ENCODE measurements at places on chromosomes 2 and 18.
A peak's percentile ranks its signal among the peaks of the same experiment; 100 is the strongest.

DNA sequence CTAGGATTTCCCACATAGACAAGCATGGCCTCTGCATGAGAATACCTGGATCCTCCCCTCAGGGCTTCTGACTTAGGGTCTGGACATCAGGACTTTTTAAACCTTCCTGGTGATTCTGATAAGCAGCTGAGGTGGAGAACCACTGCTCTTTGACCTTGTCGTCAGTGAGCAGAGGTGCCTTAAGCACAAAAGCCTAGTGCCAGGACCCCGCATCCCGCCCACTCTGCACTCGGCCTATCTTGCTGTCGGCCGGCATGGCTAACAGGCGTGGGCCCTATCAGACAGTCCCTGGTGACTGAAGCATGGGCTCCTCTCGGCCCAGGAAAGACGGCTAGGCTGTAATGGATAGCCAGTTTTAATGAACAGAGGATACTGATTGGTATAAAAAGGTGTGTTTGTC, 6.2 kb downstream of the ANKRD23 start:
- no peak for DNase-seq

DNA sequence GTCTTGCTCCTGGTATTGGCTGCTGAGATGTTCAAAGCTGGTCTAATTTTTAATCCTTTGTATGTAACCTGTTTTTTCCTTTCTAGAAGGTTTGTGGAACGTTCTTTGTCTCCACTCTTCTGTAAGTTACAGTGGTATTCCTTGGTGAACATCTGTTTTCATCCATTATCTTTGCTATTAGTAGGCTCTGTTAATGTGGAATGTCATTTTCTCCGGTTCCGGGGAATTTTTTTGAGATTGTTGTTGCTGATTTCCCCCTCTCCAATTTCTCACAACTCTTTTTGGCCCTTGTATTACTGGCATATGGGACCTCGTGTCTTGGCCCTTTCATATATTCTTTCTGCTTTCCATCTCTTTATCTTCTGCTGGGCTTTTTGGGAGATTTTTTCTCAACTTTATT, 63.4 kb downstream of the LCLAT1 start:
- DNase-seq = no peak

- no peak for DNase-seq
These were observed 22.4 kb downstream of the HRH4 start for GRCh38 chr18:24482821-24483220.

GRCh38 chr2:73685764-73686438, 43.7 kb upstream of the NAT8 start:
- no peak for DNase-seq

DNA sequence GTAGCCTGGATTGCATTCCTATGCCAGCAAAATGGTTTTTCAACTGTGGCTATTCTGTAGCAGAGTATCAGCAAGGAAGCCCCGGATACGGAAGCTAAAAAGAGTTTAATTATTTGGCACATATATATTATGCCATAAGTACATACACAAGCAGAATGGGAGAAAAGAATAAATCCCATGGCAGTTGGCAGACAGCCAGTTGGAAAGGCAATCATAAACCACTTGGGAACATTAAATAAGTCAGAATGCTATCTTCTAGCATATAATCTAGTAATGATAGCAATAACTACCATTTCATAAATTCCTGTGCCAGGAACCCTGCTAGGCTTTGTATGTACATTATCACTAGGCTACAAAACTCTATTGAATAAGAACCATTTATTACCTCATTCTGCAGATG, 26.0 kb downstream of the GALNT5 start:
- DNase-seq = no peak

GRCh38 chr18:21702602-21703001, 2.0 kb downstream of the ABHD3 start:
- no peak for DNase-seq

DNA sequence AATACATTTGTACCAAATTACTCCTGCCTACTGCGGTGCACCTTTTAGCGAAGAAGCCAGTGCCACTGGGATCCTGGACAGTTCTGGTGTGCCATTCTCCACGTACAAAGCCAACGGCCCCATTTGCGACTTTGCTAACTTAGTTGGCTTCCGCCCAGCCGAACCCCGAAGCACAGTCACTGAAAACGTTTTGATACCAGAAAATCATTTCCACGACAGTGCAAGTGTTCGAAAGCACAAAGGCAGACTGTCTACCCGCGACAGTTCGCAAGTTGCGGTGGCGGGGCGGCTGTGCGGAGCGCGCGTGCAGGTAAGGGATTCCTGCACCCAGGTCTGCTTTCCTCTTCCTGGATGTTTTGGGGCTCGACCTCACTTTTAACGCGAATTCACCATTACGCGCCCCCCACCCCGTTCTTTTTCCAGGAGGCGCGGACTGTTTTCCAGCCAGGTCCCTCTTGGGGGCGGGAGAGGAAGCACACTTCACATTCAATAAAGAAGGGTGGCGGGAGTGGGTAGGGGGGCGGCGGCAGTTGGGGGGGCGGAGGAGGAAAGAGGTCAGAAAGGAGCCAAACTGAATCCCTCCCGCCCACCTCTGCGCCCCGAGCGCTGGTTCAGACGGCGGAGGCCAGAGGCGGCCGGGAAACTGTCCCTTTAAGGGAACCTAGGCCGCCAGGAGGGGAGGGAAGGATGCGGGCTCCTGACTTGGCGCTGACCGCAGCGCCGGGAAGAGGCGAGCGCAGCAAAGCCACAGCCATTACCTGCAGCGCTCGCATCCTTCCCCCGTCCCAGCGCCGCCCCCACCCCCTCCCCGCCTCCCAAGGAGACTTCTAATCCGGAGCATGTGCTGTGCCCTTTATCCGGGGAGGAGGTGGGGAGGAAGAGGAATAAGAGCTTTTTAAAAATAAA, 107.4 kb upstream of the KCTD1 start:
- no peak for DNase-seq

DNA sequence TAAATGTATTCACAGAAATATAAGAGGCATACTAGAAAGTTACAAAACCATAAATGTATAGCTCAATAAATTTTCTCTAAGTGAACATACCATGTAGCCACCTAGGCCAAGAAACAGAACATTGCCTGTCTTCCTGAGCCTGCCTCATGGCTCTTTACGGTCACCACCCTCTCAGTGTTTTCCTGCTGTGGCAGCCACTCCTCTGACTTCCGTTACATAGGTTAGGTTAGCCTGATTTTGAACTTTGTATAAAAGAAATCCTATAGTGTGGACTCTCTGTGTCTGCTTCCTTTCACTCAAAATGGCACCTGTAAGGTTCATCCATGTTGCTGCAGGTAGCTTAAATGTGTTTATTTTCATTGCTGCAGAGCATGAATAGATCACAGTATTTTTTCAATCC, 11.6 kb upstream of the ST3GAL5 start:
- DNase-seq = no peak

DNA sequence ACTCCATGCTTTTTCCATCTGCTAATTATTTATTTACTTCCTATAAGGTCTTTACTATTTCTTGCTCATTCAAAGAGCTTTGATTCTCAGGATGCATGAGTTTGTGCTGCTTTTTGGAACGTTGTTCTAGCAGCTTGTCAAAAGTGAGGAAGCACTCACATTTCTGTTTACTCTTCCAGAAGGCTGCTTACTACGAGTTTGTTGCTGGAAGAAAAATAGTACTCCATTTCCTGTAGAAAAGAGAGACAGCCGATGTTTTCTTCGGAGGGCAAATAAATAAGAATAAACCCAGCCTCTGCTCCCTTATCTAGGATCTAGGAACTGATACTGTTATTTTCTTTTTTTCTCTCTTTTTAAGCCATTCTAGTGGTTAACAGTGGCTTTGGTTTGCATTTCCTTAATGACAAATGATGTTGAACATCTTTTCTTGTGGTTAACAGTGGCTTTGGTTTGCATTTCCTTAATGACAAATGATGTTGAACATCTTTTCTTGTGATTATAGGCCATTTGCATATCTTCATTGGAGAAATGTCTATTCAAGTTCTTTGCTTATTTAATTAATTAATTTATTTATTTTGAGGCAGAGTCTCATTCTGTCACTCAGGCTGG, 20.5 kb downstream of the CYP27A1 start:
- DNase-seq = no peak

- DNase-seq = no peak
These were observed 754.2 kb upstream of the ID2 start for GRCh38 chr2:7927691-7928090.

DNA sequence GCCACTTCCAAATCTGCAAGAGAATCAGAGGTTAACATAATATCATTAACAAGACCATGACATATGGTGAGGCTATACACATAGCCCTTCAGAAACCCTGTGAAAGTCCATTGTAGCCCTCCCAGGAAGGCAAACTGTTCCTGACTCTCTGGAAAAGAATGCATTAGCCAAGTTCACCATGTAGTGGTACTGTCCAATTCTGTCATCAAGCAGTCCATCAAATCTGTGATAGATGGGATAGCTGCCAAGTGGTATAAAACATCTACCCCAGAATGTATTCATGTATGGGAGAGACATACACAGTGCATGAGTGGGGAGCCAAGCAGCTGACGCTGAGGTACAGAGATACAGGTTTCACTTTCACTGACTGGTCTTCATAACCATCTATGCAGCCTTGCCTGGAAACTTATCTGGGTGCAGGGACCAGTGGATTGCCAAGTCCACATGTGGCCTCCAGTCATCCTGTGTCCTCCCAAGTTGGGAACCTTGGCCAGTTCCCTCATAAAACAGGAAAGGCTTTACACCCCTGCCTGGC, 281.1 kb downstream of the MBD2 start:
- DNase-seq = no peak

- DNase-seq = no peak
These were observed 303.9 kb upstream of the DLGAP1 start for GRCh38 chr18:4758980-4759379.

GRCh38 chr2:23548143-23548769, 163.3 kb downstream of the KLHL29 start:
- DNase-seq = no peak

DNA sequence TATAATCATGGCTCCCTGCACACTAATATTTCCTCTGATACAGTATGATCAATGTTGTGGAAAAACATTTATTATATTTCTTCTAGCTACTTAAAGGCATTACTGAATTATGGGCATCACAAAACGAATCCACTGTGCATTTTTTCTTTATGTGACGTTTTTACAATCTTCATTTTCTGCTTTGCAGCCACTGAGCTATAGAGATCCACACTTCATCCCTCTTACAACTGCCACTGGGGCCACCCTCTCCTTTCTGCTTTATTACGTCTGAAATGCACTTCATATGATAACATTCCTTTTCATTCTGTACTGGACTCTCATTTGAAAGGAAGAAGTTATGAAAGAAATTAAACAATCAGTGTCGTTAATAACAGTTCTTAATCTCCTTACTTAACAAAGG, 394.5 kb upstream of the HNRNPA3 start:
- no peak for DNase-seq

DNA sequence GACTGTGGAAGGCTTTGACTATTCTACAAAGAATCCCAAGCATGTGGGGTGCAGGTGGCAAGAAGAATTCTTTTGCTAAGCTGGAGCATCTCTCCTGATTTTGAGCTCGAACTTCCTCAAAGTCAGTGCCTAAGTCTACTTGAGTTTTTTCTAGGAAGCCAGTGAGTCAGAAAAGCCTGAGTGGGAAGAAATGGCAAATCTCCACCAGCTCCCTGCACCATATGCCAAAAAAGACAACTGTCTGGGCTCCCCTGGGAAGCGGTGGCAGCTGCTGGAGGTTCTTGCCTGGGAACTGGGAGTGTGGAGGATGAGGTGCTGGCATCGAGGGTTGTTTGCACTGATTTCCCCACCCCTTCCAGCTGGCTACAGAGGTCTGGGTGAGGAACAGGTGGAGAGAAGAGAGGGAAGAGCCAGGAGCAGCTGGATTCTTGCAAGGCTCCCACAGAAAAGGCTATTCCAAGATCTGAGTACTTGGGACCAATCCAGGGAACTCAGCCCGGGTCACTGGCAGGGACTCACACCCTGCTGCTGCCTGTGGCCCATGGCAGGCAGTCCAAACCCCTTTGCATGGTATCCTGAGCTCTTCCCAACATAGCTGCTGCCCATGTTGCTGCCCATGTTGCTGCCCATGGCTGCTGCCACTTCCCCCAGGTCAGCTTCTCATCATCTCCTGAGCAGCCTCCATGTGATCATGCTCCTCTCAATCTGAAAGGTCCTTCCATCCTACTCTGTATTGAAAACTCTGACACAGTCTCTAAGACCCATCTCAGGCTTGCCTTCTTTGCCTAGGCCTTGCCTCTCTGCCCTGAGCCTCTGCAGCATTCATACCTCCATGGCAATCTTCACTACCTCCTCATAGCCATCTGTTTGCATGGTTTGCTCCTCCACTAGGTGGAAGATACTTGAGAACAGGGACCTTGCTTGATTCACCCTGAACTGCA, 128.3 kb upstream of the SPATS2L start:
- no peak for DNase-seq

GRCh38 chr18:12258719-12259705, 4.9 kb downstream of the CIDEA start:
- no peak for DNase-seq

DNA sequence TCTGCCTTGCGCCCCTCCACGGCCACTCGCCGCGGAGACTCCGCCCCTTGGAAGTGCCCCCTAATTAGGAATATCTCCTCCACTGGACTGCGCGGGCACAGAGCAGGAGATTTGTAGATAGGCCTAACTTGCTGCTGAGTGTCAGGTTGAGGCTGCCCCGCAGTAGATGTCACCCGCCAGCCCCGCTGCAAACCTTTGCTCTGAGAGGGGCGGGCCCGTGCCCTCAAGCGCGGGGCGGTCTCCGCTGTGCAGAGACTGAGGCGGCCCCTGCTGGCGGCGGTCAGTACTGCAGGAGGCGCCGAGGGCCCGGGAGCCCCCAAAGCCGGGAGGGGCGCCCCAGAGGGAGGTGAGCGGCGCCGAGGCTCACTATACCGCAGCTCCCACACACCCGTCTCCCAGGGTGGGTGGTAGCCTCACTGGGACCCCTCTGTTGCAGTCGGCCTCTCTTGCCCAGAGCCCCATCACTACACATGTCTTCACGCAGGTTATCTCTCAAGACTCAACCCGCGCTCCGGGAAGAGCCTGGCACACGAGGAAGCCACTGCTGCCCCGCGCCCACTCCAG, 2.9 kb upstream of the NEURL3 start:
- DNase-seq = peak; percentile 92

GRCh38 chr2:169110916-169111315, 41.6 kb downstream of the DHRS9 start:
- no peak for DNase-seq

GRCh38 chr2:197052356-197052755, 125.8 kb upstream of the PGAP1 start:
- no peak for DNase-seq

DNA sequence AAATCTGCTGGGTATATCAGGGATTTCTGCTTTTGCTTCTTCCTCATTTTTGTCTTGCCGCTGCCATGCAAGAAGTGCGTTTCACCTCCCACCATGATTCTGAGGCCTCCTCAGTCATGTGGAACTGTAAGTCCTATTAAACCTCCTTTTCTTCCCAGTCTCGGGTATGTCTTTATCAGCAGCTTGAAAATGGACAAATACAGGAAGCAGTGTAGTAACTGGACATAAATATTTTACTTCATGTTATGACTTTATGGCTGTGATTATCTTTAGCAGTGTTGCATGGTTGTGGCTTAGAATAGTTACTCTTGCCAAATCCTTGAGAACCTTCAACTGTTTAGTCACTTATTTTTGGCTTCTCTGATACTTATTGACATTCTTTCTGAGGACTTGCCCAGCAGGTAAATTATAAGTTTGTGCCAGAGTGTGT, 66.2 kb upstream of the DLX2 start:
- DNase-seq = no peak

GRCh38 chr2:8606226-8606625, 75.6 kb upstream of the ID2 start:
- DNase-seq = no peak

GRCh38 chr2:19677825-19678518, 223.8 kb downstream of the TTC32 start:
- DNase-seq = no peak
